Effector memory CD8-positive, alpha-beta T cell (primary cell): ENCODE measurements at places on chromosomes 2 and 18.

DNA sequence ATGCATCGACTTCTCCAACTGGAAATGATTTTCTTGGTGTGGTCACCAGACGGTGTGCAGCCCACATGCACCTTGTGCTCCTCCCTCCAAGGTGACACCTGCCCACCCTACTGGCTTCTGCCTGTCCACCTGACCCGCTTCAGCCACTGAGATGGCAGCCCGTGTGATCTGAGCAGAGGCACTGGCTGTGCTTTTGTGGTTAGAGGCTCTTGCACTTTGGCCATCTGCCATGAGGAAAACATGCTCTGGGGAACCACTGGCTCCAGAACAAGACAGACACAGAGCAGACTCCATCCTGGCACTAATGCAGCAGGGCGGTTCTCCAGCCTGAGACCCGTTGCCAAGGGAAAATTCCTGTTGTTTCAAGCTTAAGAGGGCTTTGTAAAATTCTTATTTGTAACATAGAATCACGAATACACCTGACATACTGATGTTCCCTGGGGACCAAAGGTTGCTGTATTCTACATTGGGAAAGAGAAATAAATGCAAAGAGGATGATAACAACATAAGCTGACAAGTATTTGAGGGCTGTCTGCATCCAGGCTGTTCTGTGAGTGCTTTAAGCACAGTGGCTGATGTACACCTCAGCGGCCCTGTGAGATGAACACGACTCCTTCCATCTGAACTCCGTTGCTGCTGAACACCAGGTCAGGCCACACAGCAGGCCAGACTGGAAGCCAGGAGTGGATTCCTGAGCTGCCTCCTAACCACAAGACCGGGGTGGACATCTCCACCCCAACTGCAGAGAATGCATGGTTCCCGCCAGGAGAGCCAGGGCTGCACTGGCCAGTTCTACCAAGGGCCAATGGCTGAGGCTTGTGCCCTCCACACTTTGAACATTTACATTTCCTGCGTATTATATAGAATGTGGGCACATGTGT is 820.4 kb downstream of the GALR1 start:
- DNase-seq, result no peak

DNA sequence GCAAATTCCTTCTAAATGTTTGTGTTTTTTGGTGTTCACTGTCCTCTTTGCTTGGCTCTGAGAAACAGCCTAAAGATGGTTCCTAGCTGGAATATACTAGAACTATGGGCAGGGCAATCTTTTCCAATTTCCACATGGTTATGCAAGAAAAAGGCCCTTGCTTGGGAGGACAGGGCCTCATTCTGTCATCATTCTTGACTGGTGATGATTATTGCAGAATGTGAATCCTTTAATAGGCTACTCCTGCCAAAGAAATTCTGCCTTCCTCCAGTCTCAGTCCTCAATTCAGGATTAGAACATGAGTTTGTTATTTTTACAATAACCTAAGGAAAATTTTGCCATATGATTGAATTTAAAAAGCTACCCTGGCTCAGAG is 218.7 kb downstream of the HNMT start:
- DNase-seq, result no peak

DNA sequence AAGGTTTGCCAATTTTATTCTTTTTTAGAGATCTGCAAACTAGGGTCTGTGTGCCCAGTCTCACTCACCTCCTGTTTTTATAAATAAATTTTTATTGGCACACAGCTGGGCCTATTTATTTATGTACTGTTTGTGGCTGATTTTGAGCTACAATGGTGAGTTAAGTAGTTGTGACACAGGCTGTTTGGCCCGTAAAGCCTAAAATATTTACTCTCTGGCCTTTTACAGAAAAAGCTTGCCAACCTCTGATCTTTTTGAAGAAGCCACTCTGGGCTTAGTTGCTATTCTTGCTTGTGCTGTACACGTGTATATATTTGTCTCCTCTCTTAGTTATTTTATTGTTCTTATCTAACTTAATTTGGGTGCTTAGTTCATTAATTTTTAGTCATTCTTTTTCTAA is 14.5 kb downstream of the NAB1 start:
- no peak for DNase-seq

DNA sequence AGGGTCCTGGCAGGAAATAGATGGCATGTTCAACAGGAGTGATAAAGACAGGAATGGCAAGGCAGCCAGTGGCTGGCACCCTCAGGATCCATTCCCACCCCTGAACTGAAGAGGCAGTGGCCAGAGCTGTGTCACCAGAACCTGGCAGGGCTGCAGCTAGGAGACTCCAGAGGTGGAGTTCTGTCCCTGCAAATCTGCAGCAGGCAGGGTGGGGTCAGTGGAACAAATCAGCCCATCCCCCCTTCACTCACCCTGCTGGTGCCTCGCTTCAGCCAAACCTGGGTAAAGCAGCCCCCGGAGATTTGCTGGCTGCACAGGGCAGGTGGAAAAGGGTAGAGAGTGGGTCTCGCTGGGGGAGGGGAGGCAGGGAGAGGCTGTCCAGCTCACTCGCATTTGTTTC is 12.7 kb downstream of the INPP5D start:
- DNase-seq, result no peak

GRCh38 chr18:13370995-13371625 is 152.6 kb downstream of the LDLRAD4 start:
- DNase-seq, result no peak

- DNase-seq, result no peak
These were observed 880.2 kb downstream of the TSN start for GRCh38 chr2:122635686-122636085.

GRCh38 chr2:53640466-53640865 is 127.1 kb upstream of the CHAC2 start:
- no peak for DNase-seq

DNA sequence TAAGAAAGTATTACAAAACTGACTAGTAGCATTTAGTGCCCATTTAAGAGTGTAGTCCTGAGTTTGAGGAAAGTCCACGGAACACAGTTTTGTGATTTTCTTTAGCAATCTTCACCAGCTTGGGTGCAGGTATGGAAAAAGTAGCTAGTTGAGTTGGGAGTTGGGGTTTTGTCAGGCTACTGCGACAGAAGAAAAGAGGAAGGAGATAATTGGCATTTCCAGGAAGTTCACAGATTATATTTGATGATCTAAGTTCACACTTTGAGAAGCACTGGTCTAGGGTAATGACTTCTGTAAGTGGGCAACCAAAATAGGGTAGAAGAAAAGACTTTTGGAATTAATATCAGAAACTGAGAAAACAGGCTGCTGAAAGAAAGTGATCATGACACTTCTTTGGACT is 52.1 kb downstream of the VIL1 start:
- DNase-seq, result no peak

DNA sequence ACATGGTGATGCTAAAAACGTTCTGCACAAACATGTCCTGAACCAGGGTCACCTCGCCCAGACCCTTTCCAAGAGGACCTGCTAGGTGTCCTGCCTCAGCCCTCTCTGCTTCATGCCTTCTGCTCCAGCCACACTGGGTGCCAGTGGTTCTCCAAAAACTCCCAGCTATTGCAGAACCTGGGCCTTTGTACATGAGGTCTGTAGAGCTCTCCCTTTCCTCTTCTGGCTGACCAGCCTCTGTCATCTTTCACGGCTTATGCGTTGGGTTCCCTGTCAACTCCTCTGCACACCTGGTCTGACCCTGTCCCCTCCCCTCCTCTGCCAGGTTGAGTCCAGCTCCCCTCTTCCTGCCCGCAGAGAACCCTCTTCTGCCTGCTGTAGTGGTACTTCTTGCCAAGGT is 35.5 kb upstream of the IGFBP5 start:
- DNase-seq, result no peak

DNA sequence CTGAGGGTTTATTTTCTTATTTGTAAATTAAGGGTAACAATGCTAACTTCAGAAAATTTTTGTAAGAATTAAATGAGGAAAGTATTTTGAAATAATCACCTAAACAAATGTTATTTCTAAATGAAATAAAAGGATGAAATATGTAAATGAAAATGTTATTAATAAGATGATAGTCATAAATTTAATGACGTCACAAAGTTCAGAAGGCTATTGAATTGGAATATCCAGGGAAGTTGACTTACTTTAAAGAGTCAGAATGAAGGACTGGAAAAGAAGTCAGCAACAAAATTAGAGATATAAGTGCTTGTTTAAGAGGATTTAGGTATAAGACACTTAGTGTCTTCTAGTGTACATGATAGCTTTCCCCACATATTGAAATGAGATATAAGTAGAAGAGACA is 732.6 kb upstream of the CDH7 start:
- no peak for DNase-seq

GRCh38 chr18:74248189-74248588 is 43.6 kb downstream of the CYB5A start:
- no peak for DNase-seq

DNA sequence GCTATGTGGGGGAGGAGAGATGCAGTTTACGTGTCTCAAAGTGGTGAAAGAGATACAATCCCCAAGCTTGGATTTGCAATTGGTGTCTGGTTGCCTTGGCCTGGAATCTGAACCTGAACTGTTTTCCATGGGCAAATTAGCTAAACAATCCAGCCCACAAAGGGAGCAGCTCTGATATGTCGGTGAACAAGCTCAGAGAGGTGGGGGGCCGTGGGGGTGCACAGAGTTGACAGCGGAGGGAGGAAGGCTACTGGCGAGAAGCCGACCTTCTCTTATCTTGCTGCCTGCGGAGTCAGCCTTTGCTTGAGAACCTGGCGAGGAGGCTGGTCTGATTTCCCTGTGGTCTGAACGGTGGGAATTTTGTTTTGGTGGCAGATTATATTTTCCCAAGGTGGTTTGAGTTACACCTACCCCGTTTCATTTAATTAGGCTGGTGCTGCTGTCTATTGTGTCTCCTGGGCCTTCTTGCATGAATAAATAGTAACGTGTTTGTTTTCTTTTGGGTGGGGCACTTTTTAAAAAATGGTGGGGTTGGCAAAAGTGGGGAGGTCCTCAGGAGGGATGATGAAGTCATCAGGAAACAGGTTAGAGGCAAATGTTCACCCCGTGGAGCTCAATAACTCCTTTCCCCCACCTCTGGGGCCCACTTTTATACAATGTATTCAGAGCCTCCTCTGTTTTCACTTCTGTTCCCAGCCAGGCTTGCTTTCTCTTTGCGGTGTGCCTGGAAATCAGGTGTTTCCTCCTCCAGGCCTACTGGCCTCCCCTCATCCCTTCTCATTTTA is 80.9 kb upstream of the IGFBP5 start:
- DNase-seq, result no peak

DNA sequence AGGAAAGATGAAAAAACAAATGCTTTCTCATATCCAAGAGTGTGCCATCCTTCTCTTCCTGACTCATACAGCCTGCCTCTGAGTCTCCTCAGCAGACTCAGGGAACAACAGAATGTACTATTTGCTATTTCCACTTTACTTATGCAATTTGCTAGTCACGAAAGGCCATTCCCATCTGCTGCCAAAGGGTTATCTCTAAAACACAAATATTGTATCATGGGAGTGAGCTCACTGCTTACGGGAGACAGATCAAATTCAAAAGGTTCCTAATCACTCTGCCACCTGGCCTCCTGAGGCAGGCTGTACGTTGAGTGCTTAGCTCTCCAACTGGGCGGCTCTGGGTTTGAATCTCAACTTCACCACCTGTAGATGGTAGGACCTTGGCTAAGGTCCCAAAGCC is 92.0 kb downstream of the GAREM1 start:
- no peak for DNase-seq

DNA sequence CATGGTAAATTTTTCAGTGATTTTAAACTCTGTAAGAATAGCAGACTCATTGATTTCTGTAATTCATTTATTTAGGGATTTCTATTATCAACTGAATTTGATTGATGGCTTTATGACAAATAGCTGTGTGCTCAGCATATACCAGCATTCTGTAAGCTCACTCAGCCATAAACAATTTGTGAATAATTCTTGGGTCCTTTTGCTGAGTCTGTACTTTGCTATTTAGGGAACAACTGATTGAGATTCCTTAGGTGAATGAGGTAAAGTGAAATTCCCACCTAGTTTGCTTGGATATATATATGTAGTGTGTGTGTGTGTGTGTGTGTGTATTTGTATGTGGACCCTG is 76.7 kb upstream of the CAVIN2 start:
- DNase-seq, result no peak

DNA sequence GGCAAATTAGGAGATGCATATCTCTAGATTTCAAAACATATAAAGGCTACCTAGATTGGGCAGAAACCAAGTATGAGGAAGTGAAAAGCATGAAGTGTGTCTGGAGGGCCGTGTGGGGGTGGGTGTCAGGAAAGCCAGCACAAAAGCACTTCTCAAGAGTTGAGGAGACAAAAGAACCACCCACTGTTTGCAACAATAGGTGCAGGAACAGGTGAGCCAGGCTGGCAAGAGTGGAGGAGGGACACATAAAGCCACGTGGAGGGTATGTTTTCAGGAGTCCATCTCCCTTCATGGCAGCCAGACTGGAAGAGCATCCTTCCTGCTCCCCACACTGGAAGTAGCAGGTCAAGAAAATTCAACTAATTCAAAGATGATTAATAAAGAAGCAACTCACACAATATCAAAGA is 96.4 kb downstream of the CERS6 start:
- DNase-seq, result no peak

GRCh38 chr2:99198103-99198841 is 17.3 kb downstream of the MRPL30 start:
- DNase-seq, result no peak

DNA sequence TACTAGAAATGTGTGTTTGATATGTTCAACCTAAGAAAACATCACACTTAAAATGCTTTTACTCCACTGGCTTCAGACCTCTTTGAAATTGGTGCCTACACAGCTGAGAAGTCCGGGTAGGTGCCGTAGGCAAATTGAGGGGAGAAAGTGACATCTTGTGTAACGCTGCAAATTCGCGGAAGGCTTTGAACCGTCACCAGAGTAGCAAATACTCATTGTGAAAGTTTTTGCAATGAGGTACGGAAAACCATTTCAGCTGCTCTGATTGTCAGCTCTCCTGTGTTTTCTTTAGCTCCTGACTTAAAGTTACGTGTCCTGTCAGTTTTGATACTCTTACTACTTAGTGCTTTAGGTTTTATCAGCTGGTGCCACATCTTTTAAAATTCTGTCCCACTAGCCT is 224.5 kb downstream of the FAM210A start:
- no peak for DNase-seq

DNA sequence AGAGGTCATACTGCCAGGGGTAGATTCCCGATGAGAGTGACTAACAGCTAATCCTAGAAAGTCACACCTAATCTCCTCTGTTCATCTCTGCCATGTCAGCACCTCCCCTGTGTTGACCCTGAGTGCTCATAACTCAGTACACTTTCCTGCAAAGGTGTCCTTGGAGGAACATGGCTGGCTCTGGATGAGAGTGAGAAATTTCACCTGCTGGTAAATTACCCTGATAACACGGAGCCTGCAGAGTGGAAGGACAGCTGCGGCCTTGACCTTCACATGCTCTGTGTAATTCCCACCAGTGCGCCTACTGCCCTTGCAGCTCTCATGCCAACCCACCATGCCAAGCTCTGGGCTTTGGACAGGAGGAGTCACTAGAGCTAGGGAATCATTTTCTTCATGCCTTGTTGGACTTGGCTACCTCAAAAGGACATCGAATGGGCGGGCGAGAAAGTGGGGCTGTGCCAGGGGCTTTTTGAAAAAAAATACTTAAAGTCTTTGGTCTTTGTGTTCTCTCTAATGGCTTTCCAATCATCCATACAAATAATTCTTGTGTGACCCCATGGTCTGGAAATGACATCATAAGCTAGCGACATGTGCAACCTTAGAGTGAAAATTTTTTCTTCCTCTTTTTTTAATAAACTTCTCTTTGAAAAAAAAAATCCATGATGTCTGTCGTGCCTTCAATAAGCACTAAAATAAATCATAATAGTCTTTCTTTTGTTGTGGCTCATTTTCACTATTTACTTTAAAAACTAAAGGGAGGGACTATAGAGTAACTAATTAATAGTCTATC is 319.9 kb downstream of the MYCN start:
- DNase-seq, result no peak

GRCh38 chr2:178422097-178422496 is 28.9 kb downstream of the PRKRA start:
- no peak for DNase-seq

- DNase-seq, result no peak
These were observed 417.8 kb upstream of the SPHKAP start for GRCh38 chr2:228599297-228599696.
